Anterior cingulate cortex (tissue), 58 donors: ENCODE measurements at places on chromosomes 3 and 15.
A peak's percentile ranks its signal among the peaks of the same experiment; 100 is the strongest.

DNA sequence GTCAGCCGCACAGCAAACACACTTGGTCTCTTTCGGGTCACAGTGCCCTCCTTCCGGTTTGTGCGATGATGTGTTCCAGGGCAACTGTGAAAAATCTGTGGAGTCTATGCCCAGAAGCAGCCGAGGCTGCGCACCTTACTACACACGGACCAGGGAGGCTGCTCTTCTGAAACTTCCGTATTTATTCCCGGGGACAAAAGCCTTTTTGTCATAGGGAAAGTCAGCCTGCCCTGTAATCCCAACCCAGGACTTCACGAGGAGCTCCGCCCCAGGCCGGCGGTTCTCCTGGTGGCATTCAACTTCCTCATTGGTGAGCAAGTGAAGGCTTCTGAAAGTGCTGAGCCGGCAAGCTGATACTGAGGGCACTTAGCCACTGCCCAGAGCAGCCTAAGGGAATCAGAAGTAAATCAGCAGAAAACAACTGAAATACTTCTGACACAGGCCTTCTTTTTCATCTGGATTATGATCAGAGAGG is 126.5 kb downstream of the FMN1 start:
- DNase-seq, result peak; percentile 17

DNA sequence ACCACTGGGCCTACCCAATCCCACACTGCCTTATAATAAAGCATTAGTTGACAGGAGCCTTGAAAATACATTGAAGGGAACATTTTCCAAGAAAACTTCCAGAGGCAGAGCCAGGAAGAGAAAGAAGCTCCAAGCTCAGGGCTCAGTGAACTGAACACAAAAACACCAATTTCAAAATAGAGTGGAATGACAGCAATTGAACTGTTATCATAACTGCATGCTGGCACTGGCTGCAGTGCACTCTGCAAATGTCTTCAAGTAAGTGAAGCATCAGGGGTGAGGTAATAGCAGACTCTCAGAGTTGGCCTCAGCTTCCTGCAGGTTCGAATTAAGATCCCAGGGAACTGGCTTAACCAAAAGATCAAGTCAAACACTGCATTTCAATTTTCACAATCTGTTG is 388.0 kb upstream of the WNT5A start:
- no peak for DNase-seq

- no peak for DNase-seq
Observed at GRCh38 chr3:11909726-11910125, 63.0 kb upstream of the TAMM41 start.

- DNase-seq, result no peak
Observed at GRCh38 chr3:140294058-140294457, 359.1 kb downstream of the CLSTN2 start.

DNA sequence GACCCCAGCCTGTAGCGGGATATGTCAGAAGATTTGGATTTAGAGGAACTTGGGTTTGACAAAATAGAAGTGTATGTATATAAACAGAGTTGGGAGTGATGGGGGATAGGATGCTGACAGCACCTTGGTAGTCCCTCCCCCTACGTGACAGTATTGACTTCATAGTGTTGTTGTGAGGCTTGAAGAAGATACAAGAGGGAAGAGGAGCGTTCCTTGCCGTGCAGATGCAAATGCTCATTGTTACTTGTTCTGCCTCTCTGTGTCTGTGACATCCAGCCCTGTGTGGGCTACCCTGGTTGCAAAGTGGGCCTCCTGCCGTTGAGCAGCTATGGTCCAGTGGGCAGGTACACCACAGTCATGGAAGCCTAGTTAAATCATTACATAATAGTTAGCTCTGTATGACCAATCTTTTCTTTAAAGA is 45.0 kb downstream of the SMAD3 start:
- no peak for DNase-seq

DNA sequence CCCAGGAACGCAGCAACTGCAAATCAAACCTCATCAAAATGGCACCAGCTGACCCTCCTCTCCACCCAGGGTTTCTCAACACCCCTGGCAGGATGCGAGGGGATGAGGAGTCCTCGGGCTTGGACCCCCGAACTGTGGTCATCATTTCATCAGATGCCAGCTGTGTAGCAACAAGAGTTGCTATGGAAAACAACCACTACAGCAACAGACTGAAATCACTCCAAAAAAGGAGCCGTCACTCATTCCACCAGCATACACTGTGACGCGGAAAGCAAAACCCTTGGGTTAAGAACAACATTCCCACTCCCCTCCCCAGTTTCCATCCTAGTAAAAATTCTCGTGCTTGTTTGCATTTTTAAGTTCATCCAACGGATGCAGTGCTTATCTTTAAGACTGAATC is 40.1 kb downstream of the VGLL4 start:
- no peak for DNase-seq

DNA sequence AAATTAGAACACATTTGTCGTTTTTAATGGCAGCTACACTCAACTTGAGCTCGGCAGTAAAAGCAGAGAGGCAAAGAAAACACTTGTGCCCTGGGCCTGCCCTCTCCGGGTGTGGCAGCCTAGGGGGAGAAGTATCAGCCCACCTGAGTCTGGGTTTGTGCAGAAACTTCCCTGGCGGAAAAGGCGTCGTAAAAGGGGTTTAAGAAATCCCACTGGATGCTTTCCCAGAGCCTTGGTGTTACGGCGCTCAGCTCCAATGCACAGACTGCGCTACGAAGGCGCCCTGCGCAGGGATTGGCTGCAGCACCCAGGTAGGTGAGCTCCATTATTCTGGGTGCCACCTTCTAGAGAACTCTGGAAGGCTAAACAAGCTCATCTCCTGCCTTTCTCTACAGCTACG is 461.5 kb upstream of the NR2F2 start:
- DNase-seq, result no peak

DNA sequence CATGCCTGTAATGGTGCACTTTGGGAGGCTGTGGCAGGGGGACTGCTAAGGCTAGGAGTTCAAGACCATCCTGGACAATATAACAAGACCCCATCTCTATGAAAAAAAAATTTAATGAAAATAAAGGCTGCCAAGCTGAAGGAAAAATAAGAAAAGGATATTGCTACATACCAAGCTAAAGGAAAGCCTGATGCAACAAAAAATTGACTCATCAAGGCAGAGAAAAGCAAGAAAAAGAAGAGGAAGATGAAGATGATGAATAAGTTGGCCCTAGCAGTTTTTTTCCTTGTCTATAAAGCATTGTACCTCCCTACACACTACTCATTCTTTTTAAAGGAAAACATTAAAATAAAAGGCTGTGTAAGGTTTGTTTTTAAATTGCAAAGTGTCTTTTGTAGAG is 441.9 kb upstream of the MDFIC2 start:
- DNase-seq, result no peak

- DNase-seq, result no peak
Observed at GRCh38 chr3:7697548-7697947, 804.1 kb upstream of the LMCD1 start.

DNA sequence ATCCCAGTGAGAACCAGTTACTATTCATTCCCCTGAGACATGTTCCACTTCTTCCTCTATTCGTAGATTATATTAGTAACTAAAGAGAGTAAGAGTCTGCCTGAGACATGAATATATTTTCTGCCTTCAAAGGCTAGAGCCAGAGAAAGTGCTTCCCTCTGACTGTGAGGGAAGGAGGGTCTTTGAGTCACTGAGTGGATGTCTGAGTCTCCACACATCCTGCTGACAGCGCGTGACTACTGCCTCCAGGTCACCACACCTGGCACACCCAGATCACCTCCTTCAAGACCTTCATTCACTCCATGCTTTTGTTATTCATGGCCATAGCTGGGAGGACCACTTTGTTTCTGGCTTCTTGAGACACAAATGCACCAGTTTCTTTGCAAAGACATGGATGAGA is 135.6 kb downstream of the SOX2 start:
- DNase-seq, result no peak

- no peak for DNase-seq
Observed at GRCh38 chr3:180626844-180627243, 24.9 kb downstream of the TTC14 start.

- no peak for DNase-seq
Observed at GRCh38 chr15:34472947-34473346, 35.3 kb upstream of the GOLGA8A start.

- DNase-seq, result no peak
Observed at GRCh38 chr3:127377801-127378655, 90.2 kb upstream of the PRR20G start.

DNA sequence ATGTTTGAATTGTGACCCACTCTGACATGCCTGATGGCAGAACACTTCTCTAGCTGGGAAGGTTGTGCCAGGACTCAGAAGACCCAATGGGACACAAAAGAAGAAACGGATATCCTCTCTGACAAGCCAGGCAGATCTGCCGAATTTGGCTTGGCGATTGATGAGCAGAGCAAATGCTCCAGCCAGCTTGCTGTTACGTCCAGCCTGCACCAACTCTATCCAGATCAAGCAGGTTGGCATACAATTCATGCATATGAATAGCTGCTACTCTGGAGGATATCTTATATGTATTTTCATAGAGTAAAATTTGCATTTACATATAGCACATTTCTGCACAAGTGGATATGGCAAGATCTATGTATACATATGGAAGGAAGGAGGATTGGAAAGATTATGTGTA is 102.8 kb downstream of the PEX5L start:
- no peak for DNase-seq

GRCh38 chr3:171088496-171088895 is 62.0 kb upstream of the SLC2A2 start:
- DNase-seq, result no peak

DNA sequence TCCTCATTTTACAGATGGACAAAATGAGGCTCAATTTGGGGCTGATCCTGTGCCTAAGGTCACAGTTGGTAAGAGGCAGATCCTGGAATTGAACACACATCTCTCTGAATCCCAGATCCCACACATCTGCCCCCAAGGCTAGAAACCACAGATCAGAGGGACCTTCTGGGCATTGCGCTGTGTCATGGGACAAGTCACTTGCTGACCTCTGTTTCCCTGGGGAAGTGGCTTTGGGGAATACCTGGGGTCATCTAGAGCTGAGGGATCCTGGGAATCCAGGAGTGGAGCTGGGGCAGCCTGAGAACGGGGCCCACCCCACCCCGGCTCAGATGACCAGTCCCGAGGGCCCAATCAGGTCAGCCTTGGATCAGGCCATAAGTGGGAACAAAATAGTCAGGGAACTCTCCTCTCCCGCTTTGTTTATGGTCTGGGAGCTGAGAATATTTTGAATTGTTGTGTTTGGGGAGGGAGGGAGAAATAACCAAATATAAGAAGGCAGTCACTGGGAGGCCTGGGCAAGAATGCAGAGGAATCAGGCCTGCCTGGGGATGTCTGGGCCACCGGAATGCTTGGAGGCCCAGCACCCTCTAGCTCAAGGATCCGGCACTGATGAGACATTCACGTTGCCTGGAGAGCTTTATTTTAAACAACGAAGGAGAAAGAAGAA is 8.8 kb upstream of the SLC6A6 start:
- no peak for DNase-seq

DNA sequence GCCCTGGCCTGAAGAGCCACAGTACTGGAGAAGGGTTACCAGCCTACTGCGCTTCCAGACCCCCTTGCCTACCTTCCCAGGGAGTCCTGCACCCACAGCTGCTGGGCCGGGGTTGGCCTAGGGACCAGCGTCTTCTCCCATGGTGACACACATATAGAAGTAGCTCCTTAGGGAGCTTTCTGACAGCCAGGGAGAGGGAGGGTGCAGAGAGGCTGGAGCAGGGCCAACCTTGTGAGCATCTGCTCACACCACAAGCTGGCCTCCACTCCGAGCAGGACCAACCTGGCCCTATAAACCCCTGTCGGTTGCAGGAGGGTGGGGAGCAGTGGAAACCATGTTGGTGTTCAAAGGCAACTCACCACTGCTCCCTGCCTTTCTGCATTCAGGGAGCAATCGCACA is 35.2 kb downstream of the SRPRB start:
- no peak for DNase-seq

DNA sequence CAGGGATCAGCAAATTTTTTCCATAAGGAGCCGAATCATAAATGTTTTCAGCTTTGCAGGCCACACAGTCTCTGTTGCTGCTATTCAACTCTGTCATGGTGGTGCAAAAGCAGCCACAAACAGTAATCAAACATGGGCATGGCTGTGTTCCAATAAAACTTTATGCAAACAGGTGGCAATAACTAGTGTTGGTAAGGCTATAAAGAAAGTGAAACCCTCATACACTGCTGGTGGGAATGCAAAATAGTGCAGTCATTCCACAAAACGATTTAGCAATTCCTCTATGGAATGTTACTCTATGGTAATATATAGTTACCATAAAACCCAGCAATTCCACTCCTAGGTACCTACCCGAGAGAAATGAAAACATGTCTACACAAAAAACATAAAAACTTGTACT is 14.0 kb upstream of the MRPS25 start:
- DNase-seq, result no peak

- DNase-seq, result no peak
Observed at GRCh38 chr15:76991741-76992645, 2.9 kb upstream of the PSTPIP1 start.

DNA sequence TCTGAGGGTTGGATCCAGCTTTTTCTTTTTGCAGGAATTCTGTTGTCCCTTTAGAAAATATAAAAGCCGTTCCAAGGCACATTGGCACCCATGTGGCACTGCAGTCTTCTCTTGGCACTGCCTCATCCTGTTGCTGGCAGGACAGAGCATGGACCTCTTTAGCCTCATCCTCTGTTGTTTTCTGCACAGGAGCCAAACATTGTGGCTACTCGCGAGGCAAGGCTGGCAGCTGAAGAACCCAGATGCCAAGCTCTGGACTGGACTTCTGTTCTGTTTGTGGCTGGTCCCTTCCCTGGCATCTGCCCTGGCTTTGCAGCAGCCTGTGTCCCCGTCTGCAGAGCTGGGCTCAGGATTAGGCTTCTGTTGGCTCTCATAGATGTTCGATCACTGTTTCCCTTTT is 224.7 kb upstream of the TBC1D5 start:
- peak; percentile 83 for DNase-seq

DNA sequence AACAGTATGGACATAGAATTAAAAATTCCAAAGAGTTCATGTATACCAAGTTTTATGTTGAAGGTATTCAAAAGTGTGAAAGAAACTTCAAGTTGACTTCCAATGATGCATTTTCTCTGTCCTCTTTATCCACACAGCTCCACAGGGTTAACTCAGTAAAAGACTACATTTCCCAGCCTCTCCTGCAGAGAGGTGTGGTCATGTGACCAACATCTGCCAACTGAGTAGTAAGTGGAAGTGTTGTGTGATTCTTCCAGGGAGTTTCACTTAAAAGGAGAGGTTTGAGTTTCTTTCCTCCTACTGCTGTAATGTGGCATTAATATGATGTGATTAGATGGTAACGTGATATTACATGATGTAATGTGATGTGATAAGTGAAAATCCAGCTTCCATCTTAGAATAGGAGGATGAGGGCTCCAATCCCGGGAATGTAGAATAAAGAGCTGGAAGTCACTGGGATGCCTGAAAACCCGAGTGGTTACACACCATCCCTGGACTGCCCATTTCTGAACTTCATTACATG is 280.6 kb downstream of the ARRDC4 start:
- DNase-seq, result no peak
